ENCODE measurements at places on chromosomes 4 and X.

DNA sequence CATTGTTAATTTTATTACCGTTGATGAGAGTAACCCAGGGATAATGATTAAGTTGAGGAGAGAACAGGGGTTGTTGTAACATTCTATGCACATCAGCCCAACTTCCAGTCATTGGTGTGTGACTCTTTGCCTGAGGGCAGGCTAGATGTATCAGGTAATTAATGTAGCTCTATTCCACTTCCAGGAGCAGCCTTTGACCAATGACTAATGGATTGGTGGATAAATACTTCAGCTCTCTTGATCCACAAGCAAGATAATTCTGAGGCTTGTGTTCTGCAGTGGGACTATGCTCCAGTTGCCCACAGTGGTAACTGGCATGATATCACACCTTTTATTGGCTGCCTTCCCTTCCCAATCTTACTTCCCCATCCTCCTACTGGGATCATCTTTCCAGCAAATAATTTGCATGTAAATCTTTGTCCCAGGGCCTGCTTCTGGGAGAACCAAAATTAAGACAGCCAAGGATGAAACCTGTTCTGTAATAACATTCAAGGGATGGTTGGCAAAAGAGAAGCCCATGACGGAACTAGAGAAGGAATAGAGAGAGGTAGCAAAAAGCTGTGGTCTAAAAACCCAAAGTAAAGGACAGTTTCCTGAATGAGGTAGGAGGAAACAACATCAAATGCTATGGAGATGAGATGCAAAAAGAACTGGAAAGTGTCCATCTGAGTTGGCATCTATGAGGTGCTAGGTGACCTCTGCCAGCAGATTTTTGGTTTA lies 241.4 kb upstream of the RPS6KA3 start:
- no peak for DNase-seq

DNA sequence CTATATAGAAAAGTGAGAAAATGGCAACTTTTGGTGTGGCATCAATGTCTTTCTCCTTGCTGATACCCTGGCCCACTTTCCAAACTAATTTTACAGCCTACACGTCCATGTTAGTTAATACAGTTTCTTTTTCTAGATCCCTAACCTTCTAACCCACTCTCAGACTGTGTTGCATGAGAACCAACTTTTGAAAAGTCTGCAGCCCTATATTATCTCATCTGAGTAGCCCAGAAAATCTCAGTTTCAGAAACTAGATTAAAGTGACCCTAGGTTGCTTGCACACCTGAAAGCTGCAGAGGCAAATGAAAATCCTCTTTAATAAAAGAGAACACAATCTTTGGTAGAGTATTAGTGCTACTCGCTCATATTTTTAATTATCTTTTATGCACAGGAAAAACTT lies 371.6 kb upstream of the EMCN start:
- DNase-seq: no peak

- no peak for DNase-seq
These were observed 335.1 kb downstream of the ANK2 start for GRCh38 chr4:113384600-113384999.

DNA sequence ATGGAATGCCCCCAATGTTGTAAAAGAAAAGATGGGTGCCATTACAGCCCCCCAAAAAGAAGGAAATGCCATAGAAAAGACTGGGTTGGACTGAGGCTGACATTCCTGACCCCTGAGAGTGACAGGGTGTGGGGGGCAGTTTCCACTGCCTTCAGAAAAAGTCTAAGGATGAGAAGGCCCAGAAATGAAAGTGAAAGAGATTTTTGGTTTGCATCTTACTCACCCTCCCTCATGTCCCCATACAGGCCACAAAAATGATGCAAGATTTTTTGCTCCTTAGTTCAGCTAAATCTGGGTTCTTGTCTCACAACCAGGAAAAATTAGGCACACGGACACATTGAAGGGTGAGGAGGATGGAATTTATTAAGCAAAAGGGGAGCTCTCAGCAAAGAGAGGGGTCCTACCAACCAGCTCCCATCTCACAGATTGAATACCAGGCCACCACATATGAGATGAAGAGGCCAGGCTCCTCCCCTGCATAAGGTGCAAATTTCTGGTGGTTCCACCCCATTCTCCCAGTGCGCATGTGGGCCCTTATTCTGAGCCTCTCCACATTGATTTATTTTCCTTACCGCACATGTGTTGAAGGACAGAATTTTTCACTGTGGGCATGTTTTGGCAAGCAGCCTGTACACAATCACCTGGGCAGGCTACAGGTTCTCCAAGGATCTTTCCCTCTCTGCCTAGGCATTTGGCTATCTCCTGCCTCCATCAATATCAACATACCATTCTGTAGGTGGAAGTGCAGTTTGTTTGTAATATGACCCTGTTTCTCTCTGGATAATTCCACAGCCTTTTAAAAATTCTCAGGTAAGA lies 18.8 kb downstream of the PPP4R3C start:
- DNase-seq: no peak

DNA sequence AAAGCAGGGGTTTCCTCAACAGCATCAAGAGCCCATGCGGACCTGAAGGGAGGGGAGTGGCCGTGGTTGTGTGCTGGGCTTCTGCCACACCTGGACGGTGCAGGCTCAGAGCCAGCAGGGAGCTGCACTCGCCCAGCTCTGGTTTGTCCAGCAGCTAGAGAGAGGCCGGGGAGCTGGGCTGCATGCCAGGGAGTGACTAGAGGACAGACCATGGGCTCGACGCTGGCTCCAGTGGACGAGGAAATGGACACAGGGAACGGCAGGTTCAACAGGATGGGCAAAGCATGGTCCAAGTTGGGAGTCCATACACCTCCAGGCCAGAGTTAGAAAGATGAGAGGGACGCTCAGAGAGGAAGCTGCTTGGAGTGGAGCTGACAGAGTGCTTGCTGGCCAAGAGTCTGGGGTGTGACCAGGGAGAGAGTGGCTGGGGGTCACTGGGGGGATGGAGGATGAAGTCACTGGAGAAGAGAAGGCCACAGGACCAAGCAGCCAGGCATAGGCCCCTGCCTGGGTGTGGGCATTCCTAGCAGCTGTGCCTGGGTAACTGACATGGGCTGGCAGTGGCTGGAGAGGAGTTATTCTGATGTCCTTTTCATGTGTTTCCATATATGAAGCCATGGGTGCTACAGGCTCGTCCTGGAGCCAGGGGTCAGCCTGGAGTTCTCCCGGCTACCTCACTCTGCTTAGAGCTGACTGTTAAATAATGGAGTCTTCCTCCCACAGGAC lies 42.8 kb downstream of the HTT-AS start:
- DNase-seq: no peak

GRCh38 chrX:137574784-137575293 lies 8.9 kb downstream of the ZIC3 start:
- DNase-seq: no peak

DNA sequence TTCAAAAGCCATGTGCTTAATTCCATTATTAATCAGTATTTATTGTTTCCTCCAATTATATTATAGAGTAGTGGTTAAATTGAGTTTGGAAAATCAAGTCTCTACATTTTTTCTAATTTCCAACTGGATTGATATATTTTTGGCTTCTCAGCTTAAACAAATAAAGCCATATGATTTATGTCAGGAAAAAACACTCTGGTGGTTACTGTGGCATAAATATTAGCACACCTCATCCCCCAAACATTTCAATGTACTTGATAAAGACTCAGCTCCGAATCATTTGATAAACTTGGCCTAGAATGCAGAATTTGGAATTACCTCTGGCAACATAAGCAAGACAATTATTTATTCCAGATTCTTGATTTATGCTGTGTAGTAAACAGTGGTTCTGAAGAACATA lies 2313.8 kb downstream of the ARAP2 start:
- DNase-seq: no peak

DNA sequence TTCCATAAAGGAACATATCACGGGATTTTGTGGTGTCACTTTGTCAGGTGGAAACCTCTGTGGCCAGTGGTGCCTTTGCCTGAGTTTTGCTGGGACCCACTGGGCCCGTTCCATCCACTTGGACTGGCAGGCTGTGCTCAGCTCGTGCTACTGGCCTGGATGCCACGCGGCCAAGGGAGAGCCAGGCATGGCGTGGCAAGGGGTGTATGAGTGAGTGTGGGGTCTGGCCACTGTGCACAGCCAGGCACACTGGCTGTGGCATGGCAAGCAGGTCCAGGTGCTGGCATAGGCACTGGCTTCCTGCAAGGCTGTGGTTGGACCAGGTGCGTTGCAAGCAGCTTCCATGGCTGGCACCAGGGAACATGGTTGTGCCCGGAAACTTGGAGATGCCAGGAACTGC lies 60.8 kb downstream of the TBCK start:
- no peak for DNase-seq

- no peak for DNase-seq
These were observed 93.9 kb downstream of the NSUN7 start for GRCh38 chr4:40843696-40844095.

DNA sequence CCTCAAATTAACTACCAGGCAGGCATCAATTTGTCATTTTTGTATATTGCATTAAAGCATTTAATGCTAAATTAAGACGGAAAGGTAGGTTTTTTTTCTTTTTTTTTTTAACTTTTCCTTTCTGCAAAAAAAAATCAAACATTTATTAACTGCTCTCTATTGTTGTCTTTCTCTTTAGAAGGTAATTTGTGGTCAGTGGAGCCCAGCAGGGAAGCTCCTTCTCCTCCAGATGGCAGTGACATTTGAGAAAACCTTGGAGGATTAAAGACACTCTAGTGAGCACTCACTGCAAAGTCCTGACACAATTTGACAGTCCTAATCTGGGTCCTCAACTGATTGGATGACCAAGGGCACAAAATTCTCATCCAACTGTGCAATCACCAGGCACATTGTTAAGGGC lies 102.4 kb downstream of the SLIT2 start:
- no peak for DNase-seq

DNA sequence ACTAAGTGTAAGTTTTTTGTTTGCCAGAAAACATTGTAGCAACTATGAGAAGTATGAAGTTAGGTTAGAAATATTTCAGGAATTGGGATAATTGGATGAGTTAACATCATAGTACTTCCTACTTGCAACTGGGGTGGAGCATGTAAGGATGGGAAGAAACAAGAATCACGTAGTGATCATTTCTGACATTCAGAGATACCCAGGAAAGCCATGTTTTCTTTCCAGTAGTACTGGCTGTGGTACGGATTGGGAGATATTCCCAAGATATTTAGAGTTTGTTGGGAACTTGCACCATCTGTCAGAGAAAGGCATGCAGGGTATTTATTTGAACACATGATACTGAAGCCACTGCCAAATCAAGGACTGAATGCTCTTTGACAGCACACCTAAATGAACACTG lies 87.6 kb upstream of the SLC4A4 start:
- no peak for DNase-seq

DNA sequence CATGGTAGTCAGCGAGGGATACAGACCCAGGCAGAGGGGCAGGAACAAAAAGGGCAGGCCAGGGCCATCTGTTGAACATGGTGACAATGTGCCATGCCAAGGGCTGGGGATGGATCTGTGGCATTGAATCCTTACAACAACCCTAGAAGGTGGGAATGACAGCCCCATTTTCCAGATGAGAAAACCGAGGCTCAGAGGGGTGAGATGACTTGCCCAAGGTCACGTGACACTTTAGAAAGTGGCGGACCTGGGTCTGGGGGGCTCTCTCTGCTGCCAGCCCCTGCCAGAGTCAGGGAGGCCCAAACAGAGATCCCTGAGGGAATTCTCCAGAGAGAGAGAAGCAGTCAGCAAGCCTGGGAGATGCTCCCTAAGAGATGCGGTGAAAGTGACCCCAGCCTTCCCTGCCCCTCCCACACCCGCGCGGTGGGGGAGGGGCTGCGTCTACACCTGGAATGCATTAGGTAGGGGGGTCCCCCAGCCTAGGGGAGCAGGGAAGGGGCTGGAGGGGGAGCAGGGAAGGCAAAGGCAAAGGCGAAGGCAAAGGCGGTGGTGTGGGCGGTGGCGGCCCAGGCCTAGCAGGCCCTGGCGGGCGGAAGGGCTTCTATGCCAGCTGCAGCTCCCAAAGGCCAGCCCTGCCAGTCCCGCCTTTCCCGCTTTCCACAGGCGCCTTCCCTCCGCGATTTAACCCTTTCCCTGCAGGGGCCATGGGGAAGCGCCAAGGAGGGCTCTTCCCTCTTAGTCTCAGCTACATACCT lies 13.0 kb downstream of the FGD1 start:
- no peak for DNase-seq

DNA sequence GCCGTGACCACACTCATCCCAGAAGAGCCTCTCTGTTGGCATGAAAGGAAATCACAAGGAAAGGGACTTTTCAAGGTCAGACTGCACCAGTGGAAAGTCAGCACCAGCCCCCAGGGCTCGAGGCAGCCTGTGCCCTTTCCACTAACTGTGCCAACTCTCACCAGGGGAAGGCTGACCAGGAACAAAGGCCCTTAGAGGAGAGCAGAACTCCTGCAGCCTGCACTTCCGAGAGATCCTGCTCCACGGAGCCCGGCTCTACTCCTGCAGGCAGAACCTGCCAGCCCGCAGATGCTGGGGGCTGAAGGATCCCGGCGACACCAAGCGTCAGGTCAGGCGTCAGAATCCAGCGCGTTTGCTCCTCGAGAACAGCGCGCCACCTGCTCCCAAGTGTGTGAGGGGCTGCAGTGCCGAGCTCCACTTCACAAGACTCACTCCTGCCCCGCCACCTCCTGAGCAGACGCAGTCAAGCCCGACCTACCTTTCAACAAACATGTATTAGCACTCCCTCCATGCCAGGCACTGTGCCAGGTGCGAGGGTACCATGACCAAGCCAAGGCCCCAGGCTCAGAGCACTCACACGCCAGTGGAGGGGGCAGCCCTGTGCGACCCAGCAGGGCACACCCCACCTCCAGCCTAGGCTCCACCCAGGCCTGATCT lies 13.6 kb upstream of the HELT start:
- no peak for DNase-seq

- DNase-seq: no peak
These were observed 92.0 kb downstream of the CHRDL1 start for GRCh38 chrX:110703641-110704040.

- no peak for DNase-seq
These were observed 743 bp downstream of the ANTXR2 start for GRCh38 chr4:80072228-80072743.

- DNase-seq: no peak
These were observed 178.0 kb downstream of the PALLD start for GRCh38 chr4:168674866-168675265.

DNA sequence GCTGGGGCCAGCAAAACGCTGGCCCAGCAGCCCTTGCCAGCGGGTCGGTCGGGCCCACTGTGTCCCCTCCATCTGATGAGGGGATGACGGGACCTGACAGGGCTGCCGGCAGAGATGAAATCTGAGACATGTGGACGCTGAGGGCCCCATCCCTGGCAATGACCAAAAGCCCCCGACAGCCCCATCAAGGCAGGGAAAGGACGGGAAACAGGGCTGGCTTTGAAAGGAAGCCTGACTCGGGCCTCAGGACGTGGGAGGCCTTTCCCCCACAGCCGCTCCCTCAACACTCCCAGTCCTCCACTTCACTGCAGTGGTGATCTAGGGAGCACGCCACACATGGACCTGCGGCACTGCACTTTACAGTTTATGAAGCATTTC lies 202.4 kb downstream of the AFAP1 start:
- DNase-seq: no peak

GRCh38 chr4:45663003-45663402 lies 460.9 kb downstream of the GABRG1 start:
- no peak for DNase-seq

Data from DMS153 (cell line).